ENCODE measurements at places on chromosomes 7 and 10.

DNA sequence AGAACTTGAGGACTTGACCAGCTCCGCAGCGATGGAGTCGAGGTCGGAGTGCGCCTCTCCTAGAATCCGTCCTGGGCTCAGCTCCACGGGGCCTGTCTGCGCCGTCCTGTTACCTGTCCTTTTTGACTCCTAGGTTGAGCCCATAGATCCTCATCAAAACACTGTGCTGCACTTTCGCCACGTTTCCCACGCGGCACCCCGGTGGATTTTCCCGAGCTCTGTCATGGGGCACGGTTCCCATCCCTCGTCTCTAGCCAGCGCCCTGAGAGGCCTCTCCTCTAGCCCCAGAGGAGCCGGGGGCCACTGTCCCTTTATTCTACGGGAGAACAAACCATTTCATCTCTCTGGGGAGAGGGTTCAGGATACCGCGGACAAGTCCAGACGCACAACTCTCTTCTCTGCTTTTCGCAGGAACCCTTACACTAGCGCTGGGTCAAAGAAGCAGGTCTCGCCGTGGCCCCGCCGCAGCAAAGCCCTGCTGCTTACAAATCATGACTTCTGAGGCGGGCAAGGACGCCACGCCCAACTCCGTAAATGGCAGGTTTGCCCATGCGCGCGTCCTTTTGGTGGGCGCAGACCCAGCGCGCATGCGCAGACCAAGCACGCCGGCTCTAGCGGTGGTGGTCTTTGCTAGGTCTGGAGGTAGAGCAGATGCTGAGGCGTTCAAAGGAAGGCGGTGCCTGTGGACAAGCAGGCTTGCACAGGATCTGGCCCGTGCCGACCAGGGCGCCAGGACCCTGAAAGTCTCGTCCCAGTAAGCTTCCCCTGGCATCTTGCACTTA, 10.3 kb upstream of the ANKRD7 start:
- no peak for DNase-seq

GRCh38 chr7:133699386-133699785, 427.8 kb upstream of the LRGUK start:
- no peak for DNase-seq

- DNase-seq, result no peak
These were observed 689.8 kb upstream of the NRP1 start for GRCh38 chr10:34024282-34024681.

GRCh38 chr7:25968205-25968993, 183.6 kb upstream of the NFE2L3 start:
- no peak for DNase-seq

DNA sequence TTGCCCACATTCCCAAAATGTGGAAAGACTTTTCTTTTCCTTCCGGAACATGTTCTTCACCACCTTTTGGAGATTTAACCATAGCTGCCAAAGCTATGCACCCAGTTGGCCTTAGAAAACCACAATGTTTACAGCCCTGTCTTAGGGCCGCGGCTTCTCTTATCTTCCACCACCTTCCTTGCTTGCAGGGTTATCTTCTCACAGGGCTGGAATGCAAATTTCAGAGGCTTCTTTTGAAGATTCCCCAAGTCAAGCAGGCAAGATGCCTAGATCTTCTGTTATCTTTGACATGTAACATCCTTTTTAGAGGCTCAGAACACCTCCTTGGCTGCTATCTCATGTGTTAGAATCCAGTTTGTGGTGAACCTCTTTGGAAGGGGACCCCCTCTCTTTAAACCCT, 11.1 kb downstream of the KCTD7 start:
- no peak for DNase-seq

GRCh38 chr10:133481657-133482056, 27.9 kb downstream of the SCART1 start:
- DNase-seq, result no peak
